BJ (cell line): ENCODE measurements at places on chromosomes 11 and 22.

GRCh38 chr11:6457581-6458320, 16.0 kb downstream of the TRIM3 start:
- DNase-seq, result no peak

DNA sequence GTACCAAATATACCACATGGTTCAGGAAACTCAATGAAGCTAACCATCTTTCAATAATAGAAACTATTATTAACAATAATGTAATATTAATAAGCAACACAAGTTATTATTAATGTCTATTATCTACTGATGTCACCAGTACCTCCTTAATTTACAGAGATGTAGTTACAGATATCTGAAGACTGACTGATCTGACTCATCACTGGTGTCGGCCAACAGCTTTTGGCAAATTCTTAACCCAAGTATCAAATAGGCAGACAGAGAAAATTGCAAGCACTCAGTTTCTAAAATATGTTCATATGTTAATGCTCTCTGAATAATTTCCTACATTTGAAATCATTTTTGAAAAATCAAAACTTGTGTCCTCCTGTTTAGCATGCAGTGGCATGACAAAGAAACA, 100.4 kb upstream of the DDI1 start:
- no peak for DNase-seq

- DNase-seq, result no peak
Observed at GRCh38 chr11:118434553-118435289, 1.6 kb upstream of the KMT2A start.

GRCh38 chr22:20389288-20389687, 4.7 kb upstream of the ZNF74 start:
- no peak for DNase-seq

GRCh38 chr11:82268627-82269026, 465.0 kb downstream of the FAM181B start:
- no peak for DNase-seq

GRCh38 chr22:29197096-29197495, 8.6 kb upstream of the EMID1 start:
- no peak for DNase-seq

DNA sequence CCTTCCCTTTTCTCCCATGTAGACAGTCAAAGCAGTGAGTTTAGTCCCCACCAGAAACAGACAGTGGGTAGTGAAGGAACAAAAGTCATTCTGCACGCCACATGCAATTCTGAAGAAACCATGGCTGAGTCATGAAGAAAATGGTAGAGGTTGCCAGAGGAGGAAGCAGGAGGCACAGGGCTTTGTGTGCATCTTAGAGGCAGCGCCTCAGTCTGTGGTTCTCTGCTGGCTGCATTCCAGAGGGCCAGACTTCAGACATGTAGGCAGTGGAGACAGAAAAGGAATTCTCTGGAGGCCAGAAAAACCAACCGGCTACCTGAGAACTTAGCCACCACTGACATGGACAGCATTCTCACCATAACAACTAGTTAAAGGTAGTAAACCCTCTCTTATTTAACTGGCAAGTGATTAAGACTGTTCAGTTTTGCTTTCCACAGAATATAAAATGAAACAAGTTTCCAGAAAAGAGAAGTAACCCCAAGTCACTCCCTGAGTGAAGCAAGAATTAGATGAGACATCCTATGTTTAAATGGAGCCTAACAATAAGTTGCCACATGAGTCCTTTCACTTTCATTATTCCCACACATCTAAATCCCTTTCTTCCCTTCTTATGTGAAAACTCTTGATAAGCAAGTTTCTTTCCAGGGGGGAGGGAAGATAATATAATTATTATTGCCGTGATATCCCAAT, 556.1 kb downstream of the SOX6 start:
- DNase-seq, result no peak
